ENCODE measurements at places on chromosomes 3 and 15.

DNA sequence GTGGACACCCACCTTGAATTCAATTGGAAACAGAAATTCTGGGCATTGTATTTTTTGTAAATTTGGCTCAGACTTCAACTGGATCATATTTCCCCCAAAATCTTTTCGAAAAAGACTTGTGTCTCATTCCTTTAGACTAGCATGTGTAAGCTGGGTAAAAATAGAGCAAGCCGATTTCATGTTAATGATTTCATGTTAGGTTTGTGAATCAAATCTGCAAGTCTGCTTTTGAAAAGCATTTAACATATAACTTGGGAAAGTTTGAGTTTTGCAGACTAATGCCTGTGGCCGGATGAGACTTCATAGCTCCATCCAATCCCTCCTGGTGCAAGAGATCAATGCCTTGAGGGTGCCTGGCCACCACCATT lies 64.5 kb downstream of the FLNB start:
- DNase-seq: no peak

DNA sequence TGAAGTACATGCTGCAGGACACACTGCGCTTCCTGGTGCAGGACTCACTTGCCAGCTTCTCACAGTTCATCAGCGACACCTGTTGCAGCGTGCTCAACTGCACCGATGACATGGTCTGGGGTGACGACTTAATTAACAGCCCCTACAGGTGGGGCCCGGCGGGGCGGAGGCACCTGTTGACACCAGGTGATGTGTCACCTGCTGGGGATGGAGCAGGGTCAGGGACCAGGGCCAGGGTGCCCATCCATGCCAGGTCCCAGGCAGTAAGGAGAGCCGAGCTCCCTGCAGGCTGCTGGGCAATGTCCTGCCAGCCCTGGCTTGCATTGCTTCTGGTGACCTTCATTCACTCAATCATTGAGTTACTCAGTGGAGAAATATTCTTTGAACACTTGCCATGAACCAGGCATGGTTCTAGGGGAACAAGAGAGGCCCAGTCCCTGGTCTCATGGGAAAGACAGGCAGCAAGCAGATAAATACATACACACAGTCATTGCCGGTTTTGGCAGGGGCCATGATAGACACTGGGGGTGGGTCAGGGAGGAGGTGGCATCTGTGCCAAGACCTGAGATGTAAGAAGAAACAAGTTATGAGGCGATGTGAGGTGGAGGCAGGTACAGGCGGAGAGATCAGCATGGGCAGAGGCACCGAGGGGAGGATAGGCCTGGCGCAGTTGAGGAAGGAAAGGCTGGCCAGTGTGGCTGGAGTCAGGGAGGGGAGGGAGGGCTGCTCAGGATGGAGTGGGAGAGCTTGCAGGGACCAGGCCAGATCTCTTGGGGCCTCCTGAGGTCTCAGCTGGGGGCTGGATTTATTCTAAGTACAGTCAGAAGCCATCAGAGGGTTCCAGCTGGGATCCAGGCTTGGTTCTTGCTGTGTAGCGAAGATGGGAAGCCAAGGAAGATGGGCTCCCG lies 30.8 kb downstream of the DNAH1 start:
- no peak for DNase-seq

DNA sequence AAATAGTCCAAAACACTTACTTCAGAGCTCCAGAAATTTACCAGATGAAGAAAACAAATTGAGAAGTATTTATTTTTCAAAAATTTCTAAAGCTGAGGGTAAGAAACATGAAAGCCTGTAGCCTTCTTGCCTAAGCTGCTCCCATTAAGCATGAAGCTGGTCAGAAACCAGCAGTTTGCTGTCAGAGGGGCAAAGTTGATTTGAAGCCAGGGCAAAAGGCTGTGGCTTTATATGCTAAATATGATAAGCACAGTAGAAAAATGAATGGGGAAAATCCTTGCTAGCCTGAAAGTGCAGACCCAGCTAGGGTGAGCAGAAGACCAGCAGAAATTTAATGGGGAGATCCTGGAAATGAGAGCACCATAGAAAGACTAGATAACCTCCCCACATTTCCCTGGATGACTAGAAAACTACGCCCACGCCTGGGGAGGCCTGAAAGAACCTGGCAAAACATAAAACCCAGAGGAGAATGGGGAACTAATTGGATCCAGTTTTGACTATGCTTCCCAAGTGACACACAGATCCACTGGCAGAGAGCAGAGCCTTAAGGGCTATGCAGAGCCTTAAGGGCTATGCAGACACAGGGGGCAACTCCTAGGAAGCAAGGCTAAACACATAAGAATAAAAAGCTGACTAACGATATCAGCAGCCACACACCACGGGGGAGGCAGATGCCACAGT lies 43.0 kb upstream of the HEG1 start:
- no peak for DNase-seq

DNA sequence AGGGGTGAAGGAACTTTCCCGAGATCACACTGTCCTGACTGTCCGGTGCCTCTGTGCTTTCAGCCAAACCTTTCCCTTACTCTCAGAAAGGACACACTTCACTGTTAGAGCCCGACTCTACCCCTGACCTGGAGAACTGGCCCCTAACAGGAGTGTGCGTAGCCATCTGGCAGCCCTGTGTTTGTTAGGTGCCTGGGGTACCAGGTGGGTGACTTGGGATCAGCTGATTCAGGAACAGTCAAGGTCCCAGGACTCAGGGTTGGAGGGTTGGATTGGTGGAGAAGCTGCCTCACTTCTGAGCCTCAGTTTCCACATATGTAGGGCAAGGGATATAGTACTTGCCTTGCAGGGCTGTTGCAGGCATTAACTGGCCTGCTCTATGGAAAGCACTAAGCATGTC lies 98.3 kb upstream of the SLC6A11 start:
- DNase-seq: no peak

DNA sequence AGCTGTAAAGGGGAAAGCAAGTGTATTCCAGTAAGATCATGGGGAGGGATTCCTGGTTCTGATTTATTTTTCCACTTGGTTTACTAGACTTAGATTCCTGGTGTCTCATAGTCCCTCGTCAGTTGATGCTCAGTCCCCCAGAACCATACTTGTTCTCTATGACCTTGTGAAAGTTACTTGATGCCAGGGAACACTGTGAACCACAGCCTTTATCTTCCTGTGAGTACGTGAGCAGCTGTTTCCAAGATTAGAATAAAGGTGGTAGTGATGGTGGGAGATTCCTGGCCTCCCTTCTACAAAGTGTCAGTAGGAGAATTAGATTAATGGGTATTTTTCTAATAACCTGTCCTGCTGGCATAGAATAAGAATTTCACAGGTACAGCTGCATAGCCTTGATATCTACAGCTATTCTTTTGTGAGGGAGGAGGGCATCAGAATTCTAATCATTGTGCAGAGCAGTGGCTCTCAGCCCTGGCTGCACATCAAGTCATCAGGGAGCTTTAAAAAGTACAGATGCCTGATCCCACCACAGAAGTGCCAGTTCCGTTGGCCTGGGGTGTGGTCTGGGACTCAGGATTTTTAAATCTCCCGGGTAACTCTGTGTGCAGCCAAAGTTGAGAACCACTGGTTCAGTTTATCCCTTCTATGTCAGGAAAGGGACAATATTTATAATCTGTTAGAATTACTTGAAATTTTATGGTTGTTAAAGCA lies 20.0 kb downstream of the GPD1L start:
- no peak for DNase-seq

DNA sequence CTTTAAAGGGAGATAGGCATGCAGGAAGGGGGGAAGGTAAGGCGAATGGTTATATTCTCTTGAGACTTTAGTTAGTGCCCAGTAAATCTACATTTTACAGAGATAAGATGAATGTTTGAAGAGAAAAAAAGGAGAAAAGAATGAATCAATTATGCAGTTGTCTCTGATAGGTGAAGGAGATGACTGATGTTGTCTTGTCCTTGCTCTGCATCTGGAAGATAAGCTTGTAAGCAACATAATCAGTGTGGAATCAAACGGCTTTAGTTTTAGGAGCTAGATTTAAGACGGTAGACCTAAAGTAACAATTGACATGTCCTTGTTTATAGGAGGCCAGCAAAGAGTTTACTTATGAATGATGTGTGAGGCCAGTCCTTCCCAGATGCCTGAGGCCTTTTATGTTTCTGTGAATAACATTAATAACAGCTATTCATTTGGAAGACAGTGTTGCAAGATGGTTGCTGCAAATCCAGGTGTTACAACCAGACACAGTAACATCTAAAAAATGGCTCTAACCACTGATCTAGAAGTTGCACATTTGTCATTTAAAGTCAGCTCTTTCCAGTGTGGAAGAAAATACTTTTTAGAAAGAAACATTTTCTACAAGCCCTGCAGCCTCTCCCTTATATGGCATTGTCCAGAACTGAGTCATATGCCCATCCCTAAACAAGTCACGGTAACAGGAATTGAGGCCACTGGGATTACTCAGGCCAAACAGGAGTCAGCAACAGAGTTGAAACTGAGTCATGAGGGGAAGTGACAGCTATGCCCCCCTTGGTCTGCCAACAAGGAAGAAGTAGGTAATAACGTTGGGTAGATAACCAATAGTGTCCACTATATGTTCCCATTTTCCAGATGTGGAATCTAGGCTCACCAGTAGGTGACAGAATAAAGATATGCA lies 77.5 kb upstream of the FBN1 start:
- DNase-seq: no peak

DNA sequence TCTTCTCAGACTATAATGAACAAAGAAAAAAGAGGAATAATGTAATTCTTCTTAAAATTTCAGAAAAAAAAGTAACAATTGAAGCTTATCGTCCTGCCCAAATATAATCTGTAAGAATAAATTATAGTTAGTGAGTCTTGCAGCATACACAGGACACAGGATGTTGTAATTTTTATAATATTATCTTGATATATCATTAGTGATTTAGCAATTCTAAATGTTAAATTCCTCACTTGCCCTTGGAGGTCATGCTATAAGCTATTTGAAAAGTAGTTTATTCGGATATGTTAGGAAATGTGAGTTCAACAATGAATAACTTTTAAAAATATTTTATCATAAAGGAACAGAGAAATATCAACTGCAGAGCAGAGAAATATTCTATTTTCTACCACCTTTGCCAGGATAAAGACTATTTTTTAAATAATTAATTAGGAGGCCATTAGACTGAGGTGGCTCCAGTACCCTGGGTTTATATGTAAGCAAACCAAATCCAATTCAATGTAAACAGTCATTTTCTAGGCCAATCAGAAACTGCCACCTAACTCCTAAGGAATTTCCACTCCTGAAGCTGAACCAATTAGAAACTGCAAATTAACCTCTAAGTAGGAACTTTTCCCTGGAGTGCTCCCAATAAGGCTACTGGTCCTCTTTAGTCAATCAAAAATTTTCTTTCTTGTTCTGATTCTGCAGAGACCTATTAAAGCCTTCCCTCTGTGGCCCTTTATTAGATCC lies 1109.3 kb downstream of the ROBO2 start:
- no peak for DNase-seq

DNA sequence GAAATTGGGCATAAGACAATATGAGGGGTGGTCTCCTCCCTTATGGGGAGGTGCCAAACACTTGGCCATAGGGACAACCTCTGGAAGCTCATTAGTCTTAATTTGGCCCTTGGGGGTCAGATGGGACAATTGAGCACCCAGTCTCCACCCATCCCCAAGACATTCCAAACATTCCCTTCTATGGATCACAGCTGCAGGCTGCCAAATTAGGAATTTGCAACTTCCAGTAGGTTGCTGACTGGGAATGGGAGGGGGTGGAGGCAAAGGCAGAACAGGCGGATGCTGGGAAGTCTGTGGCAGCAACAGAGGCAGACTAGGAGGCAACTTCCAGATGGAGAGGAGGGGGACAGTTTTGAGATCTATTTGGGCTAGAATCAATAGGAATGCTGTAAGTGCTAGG lies 1.4 kb upstream of the PDHB start:
- DNase-seq: no peak

- no peak for DNase-seq
These were observed 466 bp upstream of the HCN4 start for GRCh38 chr15:73369154-73369694.

GRCh38 chr3:132966374-132966773 lies 71.8 kb upstream of the TMEM108 start:
- no peak for DNase-seq

DNA sequence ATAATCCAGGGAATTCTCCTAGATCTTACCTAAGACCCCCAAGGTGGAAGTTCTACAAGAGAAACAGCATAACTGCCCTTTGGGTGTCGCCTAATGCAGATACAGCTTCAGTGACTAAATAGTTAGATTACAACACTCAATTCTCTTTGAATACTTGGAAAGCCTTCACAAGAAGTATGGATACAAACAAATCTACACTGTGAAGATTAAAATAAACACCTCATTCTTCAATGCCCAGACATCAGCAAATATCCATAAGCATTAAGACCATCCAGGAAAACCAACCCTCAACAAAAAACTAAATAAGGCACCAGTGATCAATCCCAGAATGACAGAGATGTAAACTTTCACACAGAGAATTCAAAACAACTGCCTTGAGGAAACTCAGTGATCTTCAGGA lies 963.2 kb downstream of the PLOD2 start:
- DNase-seq: no peak

GRCh38 chr15:85155360-85155759 lies 173.7 kb downstream of the PDE8A start:
- no peak for DNase-seq

DNA sequence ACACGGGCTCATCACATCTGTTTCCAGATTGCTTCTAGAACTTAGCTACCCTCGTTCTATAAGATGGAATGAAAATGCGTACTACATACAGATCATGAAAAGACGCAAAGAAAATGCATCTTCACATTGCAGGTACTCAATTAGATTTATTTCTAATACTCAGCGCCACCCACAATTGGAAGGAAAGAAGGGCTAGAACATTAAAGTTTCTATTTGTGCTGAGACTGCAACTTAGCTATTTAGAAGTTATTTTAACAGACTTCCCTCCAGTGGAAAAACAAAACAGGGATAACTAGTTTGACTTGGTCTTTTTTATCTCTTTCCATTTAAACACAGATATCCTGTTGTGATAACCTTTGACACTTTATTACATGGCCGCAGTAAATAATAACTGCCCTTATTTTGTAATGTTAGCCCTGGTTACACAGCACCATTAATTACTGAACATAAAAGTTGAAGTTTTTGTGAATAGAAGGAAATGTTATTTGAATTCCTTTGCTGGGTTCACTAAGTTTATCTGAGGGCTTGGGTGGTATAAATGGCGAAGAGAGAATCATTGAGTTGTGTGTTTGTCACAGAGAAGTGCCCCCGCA lies 86.9 kb upstream of the SLC25A26 start:
- DNase-seq: no peak

DNA sequence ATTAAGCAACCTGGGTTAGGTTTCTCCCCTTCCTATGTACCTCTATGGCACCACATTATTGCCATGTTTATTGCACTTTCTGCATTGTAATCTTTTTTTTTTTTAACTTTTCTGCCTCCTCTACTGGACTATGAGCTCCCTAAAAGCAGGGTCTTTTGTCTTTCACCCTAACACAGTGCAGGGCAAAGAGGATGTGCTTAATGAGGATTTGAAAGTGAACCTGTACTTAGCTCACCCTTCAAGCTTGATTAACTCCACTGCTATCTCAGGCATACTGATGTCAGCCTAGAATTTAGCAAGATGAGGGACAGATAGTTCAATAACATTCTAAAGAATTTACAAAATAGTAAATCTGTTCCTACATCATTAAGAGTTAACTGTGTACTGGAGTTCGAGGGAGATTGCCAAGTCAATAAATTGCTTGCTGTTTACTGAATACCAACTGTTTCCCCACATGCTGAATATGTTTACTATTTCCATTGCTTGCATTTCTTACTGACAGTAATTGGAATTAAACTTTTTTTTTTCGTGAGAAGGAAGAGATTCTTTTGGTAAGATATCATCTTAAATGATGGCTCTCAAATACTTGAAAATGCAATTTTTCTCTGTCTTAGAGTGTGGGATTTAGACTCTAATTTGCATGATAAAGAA lies 15.7 kb upstream of the PPARG start:
- DNase-seq: no peak

Data from caudate nucleus (tissue), 63 donors.